ENCODE measurements at places on chromosomes 6 and 20.
A peak's percentile ranks its signal among the peaks of the same experiment; 100 is the strongest.

DNA sequence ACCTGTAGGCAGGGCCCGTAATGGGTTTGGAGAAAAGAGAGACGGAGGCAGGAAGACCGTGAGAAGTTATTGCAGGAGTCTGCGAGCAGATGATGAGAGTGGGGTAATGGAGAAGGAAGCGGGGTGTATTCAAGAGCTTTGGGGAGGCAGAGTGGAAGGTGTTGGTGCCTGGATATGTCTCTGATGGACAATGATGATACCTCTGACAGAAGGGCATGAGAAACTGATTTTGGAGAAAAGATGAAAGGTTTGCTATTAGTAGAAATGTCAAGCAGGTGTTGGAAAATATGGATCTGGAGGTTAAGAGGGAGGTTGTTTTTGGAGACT, 69.4 kb downstream of the CDC5L start:
- DNase-seq, result no peak

DNA sequence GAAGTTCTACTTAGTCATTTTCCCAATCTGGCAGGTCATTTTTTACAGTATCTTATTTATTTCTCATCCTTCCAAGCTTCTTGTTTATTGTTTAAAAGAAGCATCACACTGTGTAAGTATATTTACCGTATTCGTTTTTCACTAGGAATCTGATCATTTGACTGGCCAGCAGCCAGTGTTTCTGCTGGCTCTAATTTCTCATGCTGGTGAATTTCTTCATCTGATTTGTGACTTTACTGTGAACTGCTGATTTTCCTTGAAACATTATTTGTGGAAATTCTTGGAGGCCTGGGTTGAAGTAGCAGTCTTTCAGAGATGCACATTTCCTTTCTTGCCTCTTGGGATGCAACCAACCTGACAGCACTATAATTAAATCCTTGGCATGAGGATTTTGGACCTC, 65.9 kb downstream of the PREP start:
- DNase-seq, result no peak

DNA sequence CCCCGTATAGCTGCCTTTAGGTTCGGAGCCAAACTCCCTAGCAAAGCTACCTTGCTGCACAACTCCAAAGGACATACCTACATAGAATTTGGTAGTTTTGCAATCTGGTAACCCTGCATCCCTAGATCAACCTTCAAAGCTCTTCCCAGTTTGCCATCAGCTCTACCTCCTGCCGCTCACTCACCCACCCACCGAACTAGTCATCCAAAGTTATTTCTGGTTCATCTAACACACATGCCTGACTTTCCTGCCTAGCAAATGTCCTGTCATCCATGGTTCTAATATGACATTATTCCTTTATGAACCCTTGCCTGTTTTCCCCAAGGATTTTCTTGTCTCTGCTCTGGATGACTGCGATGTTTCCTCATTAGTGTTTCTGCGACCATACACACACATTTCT, 21.6 kb downstream of the SPAG4 start:
- no peak for DNase-seq

DNA sequence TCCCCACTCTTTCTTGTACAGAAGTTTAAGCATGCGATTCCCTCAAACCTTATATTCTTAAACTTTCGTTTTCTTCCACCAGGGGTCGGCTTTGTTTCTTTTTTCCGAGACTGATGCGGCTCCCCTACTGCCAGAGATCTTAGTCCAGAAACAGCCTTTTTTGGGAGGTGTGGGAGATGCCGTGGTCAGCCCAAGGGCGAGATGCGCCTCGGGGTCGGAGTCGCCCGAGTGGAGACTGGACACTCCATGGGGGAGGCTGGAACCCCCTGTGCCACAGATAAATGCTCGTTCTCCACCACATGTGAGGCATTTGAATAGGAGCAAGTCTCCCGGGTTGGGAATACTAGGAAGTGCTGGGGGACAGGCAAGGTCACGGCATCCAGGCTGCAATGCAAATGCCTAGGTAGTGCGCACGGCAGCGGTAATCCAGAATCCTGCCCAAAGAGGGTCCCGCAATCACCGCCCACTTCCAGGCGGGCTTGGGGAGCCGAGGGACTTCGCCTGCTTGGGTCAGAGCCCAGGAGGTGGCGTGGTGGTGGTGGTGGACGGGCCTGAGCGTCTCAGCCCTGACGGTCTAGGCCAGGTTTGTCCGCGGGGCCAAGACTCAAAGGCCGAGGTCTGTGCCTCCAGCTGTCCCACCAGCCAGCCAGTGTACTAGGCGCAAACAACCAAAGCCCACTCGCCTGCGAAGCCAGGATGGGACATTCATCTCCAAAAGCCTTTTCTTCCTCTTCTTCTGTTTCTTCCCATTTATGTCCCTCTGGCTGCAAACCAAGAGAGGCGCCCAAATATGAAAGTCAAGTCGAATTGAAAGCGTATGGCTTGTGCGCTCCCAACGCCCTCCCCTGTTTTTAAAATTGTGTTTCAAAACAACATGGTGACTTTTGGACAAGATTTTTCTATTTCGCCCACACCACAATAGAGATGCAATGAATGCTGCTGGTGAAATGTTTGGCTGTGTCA, 39.3 kb upstream of the OSTM1 start:
- DNase-seq, result no peak

DNA sequence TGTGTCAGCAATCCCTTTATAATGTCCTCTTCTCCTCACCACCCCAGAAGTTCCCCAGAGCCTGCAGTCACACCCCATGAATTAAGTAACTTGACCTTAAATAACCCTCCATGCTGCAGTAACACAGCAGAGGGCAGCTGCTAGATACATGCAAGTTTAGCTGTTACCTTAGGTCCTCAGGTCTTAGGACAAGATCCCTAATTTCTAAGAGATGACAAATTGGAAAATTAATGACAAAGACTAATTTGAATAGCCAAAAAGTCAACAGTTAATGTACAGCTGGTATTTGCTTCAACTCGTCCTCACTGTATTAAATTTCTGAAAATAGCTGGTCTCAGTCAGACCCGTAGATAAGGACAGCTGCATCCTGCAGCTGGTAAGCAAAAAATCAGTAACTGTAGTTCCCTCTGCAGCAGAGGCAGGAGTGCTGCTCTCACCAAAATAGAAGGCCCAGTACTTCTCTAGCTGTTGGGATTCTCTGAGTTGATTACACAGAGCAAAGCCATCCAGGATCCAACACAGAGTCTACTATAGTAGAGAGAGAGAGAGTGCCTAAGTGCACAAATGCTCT, 62.4 kb downstream of the TNFRSF21 start:
- DNase-seq, result peak; percentile 88

GRCh38 chr6:16311763-16312162, 73.4 kb downstream of the GMPR start:
- DNase-seq, result no peak

- no peak for DNase-seq
Measured at GRCh38 chr20:64065974-64066343, 3.0 kb downstream of the TCEA2 start.

DNA sequence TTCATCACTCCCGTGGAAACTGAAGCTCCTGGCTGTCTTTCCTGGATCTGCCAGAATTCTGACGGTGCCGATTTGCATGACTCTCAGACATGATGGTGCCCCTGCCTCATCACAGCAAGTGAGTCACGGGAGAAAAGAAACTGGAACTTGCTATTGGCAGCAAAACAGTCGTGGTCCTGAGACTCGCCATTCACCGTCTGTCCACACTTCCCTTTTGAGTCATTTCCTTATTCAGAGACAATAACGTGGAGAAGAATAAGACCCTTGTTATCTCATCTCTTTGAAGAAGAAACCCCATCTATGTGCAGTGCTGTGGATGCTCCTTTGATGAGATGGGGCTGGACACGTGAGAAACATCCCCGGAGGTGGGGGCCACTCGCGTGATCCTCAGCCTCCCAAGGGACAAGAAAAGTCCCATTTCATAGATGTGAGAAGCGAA, 4.2 kb downstream of the GPR31 start:
- DNase-seq, result peak; percentile 43

DNA sequence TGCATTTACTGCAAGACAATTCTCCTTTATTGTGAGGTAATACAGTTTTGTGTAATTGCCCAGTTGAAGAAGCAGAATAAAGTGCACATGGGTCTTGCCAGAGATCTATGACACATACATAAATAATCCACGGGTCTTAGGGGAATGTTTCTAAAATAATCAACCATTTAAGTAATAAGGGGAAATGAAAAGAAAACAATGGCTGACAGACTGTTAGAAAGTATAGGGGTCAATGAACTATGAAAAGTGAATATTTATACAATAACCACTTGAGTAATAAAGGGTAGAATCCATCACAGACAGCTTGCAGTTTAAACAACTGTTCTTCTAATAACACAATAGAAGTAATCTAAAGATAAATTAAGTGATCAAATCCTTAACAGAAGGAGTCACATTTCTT, 477.2 kb downstream of the EYS start:
- no peak for DNase-seq

- no peak for DNase-seq
Measured at GRCh38 chr6:885051-885590, 192.2 kb upstream of the EXOC2 start.

DNA sequence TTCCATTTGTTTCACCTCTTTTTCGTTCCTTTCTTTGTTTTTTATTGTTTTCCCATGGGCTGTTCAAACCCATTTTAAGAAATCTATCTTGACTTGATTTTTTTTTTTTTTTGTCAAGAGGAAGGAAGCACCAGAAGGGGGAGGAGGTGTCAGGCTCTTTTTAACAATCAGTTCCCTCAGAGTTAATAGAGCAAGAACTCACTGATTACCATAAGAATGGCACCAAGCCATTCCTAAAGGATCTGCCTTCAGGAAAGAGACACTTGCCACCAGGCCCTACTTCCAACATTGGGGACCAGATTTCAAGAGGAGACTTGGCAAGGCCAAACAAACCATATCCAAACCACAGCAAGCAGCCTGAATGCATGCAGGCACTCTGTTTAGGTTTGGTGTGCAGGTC, 168.0 kb downstream of the OTOR start:
- DNase-seq, result no peak

- no peak for DNase-seq
Measured at GRCh38 chr6:168095716-168096250, 16.8 kb upstream of the FRMD1 start.

- DNase-seq, result no peak
Measured at GRCh38 chr20:41158082-41158625, 20.8 kb downstream of the PLCG1 start.

DNA sequence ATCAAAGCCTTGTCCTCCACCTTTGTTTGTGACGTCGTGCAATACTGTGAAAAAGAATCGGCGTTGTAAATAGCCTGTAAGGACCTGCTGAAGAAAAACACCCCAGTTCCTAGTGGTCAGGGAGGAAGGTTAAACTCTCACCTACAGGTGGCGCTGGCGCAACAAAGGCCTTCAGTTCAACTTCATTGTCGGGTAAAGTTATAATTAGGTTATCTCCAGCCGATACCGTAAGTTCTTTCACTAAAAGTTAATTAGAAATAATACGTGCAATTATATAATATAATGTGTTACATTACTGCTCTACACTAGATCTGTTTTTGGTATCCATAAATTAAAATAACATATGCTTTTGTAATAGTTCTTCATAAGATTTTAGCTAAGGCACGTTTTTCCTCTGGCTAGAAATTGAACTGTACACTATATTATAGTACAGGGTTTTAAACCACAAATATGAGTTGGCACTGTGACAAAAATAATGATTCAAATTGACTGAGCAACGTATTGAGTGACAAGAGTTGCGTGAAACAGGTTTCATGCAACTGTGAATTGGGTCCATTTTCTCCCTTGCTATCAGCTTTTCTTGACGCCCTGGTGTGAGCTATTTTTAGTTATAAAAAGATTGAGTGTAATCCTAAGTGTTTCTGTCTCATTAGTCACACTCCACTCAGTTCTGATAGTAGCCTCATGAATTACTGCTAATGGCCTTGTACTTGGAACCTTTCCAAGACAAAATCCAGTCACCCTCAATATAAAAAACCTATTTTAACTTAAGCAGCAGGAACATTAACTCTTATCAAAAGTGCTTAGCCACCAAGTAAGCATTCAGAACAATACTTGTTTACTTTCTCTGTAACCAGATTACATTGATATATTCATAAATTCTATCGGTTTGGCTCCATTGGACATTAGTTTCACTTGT, 62.3 kb downstream of the KIAA0319 start:
- DNase-seq, result peak; percentile 54

DNA sequence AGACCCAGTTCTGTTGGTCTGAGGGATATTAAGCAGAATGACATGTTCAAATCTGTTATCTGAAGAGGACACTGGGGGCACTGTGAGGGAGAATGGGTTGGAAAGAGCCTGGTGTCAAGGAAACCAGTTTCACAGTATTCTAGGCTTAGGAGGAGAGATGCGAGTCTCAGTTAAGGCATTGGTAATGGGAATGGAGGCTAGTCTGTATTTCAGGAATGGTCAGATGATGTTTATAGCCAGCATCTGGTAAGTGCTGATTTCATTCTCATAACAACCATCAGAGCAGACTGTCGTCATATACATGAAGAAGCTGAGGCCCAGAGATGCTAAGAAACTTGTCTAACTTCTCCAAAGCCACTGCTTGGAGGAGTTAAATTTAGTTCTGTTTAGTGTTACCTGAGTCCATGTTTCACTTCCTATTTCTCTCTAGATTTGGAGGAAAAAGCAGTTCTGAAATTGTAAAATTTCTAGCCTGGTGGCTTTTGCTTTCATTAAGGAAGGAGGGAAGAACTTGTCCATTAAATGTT, 242.0 kb downstream of the ARID1B start:
- DNase-seq, result no peak

DNA sequence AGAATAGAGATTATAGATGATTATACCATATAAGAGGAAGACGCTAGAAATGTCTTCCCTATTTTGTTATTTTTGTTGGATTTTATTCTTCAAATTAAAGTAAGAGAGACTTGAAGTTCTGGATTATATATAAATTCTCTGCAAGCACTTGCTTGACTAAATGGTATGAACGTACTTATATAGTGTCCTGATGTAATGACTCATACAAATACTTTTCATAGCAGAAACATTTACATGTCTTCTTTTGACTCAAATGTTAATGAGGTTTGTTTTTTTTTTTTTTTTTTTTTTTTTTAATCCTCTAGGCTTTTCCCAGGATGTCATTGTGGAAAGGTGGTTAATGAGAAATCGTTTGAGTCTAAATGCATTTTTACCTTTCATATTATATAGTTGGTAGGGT, 55.0 kb downstream of the PDE7B start:
- no peak for DNase-seq

GRCh38 chr6:70336996-70337742, 34.3 kb upstream of the COL9A1 start:
- no peak for DNase-seq

- DNase-seq, result no peak
Measured at GRCh38 chr6:54411767-54412166, 103.5 kb downstream of the TINAG start.

All from bone marrow (tissue), 2 donors.